ENCODE measurements at places on chromosomes 5 and 9. TPM values are rescaled to one million over a fixed set of nuclear protein-coding genes. Genes with fewer than 3 reads are reported as not detected.

The LRRC19 gene
- total RNA-seq, result not detected

The SLC25A2 gene
- total RNA-seq, result not detected

The SPATA31D4 gene
- total RNA-seq, result not detected

The C9 gene
- total RNA-seq, result not detected

The F2RL2 gene
- not detected for total RNA-seq

The ARRDC3 gene
- total RNA-seq, result 70.6 TPM

The PCDHGA7 gene
- 1.6 TPM for total RNA-seq

The TMEM252 gene
- not detected for total RNA-seq

The CKS2 gene
- 44.0 TPM for total RNA-seq

The TRIM23 gene
- total RNA-seq, result 19.1 TPM

The SPATA31A1 gene
- total RNA-seq, result not detected

The SPARC gene
- 5,563 TPM for total RNA-seq

The ST6GALNAC4 gene
- total RNA-seq, result 45.5 TPM

The WNT8A gene
- total RNA-seq, result not detected

The TAF1L gene
- not detected for total RNA-seq

The RECK gene
- total RNA-seq, result 127 TPM

The MYO10 gene
- 43.2 TPM for total RNA-seq

The RABEPK gene
- 25.0 TPM for total RNA-seq

The DAPK1 gene
- total RNA-seq, result 1.9 TPM

The PRSS3 gene
- total RNA-seq, result 30.7 TPM

The PCDHGB6 gene
- 1.9 TPM for total RNA-seq

The TRPM6 gene
- not detected for total RNA-seq

The SAXO1 gene
- total RNA-seq, result not detected

The SPATA31E1 gene
- not detected for total RNA-seq

The AP3B1 gene
- 49.7 TPM for total RNA-seq

The PCDHGA2 gene
- 6.3 TPM for total RNA-seq

The GRAMD2B gene
- total RNA-seq, result 90.4 TPM

Data from GM23248 (cell line).